ENCODE measurements at places on chromosomes 4 and X. TPM values are rescaled to one million over a fixed set of nuclear protein-coding genes. Genes with fewer than 3 reads are reported as not detected.

- no peak overlapping the region for H3K4me3 ChIP-seq
- H3K27me3 ChIP-seq: no peaks in the 10 kb centered on the region
- no peak for DNase-seq
- H3K4me1 ChIP-seq: no peaks in the 10 kb centered on the region
Measured at GRCh38 chr4:69044247-69044646, 52.0 kb upstream of the UGT2B7 start.

DNA sequence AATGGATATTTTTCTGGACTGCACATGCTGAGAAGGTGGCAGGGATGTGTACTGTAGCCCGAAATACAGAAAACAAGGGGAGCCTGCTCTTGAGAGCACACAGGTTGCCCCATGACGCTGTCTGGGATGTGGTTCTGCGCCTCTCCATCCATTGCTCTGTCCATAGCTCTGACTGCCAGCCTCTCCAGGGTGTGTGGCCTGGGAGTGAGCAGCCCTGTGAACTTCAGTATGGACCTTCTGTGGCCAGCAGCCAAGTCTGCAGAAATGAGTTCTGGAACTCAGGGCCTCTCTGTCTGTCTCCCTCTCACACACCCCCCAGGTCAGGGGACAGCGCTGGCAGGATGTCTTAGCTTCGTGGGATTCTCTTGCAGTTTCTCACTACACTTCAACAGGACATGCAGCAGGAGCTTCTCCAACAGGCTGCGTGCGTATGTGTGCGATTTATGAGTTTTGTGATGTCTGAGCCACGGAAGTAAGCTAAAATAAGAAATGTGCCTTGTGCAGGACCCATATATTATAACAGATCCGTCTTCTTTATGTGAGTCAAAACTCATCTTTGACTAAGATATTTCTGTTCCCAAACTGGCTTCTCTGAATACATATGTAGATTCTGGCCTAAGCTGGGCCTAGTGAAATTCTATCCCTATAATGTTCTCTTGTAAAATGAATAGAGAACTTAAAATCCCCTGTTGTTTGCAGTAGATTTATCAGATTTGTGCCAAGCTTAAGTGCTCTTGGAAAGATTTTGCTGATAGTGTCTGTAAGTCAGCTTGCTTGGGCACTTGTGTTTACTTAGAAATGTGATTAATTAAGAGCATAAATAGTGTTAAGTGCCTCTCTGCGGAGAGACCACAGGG, 40.0 kb downstream of the PROM1 start:
- H3K4me1 ChIP-seq: no peaks in the 10 kb centered on the region
- peaks cover 2% of the 10 kb centered on the region for H3K27me3 ChIP-seq
- no peaks in the 10 kb centered on the region for H3K36me3 ChIP-seq
- H3K4me3 ChIP-seq: no peak overlapping the region
- DNase-seq: no peak
- H3K27ac ChIP-seq: no peak overlapping the region

DNA sequence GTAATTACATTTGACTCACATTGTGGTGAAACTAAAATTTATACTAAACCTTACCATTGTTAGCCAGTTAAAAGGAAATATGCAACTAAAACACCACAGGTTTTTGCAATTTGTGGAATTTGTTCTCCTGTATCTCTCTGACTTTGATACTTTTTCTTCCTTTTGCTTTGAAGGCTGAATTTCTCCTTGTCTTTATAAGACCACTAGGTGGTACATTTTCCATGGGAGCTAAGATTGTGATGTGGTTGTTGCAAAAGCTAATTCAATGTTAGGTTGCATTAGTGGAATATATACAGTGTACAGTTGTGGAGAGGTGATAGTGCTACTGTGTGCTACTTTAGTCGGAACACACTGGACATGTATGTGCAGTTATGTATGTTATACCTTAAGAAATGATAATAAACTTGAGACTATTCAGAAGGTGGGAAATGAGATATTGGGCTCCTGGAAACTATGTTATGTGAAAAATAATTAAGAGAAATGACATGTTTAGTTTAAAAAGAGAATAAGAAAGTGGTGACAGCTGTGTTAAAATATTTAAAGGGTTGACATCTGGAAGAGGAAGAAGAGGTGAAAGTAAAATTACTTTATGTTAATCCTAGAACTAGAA, 70.3 kb downstream of the ARL9 start:
- H3K4me3 ChIP-seq: no peak overlapping the region
- no peak overlapping the region for H3K27ac ChIP-seq
- DNase-seq: no peak
- no peaks in the 10 kb centered on the region for H3K4me1 ChIP-seq
- H3K36me3 ChIP-seq: no peaks in the 10 kb centered on the region
- H3K27me3 ChIP-seq: no peaks in the 10 kb centered on the region

CABS1 gene
- total RNA-seq: not detected

SPP1 gene
- total RNA-seq: 8.0 TPM

ADH7 gene
- 0.47 TPM for total RNA-seq

CPE gene
- total RNA-seq: 36.9 TPM

GRCh38 chr4:81350040-81350439, 121.7 kb downstream of the RASGEF1B start:
- no peaks in the 10 kb centered on the region for H3K27me3 ChIP-seq
- H3K27ac ChIP-seq: no peak overlapping the region
- H3K36me3 ChIP-seq: no peaks in the 10 kb centered on the region
- H3K4me3 ChIP-seq: no peak overlapping the region

TRIM61 gene
- total RNA-seq: 0.89 TPM
